CD4-positive, alpha-beta T cell treated with Interleukin-12 subunit alpha and Interleukin-12 subunit beta, for 1 hour (primary cell): ENCODE measurements at places on chromosomes 1 and 21.

DNA sequence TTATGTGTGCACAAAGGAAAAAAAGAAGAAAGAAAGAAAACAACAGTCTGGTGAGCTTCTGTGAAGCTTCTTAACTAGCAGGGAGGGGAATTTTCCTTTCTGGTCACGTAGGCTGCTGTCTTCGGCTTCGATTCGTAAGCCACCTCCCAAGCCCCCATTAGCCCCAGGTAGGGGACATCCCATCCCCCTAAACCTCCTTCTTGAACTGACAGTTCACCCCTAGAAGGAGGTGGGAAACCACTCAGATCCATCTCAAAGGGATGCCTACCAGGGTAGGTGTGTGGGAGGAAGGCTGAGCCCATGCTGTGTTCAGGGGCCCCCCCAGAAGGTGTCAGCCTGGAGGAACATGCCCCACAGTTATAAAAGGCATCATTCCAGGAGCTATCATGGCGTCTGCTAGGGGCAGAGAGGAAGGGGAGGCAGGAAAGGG is 25.8 kb downstream of the CD247 start:
- DNase-seq = peak; percentile 61

GRCh38 chr1:183227422-183228346 is 41.6 kb downstream of the LAMC2 start:
- DNase-seq = peak; percentile 8

GRCh38 chr1:24749252-24749651 is 4.0 kb downstream of the CLIC4 start:
- no peak for DNase-seq

GRCh38 chr1:106968644-106969043 is 87.8 kb upstream of the PRMT6 start:
- DNase-seq = no peak

- no peak for DNase-seq
Measured at GRCh38 chr1:205245096-205245495, 17.4 kb downstream of the TMCC2 start.

DNA sequence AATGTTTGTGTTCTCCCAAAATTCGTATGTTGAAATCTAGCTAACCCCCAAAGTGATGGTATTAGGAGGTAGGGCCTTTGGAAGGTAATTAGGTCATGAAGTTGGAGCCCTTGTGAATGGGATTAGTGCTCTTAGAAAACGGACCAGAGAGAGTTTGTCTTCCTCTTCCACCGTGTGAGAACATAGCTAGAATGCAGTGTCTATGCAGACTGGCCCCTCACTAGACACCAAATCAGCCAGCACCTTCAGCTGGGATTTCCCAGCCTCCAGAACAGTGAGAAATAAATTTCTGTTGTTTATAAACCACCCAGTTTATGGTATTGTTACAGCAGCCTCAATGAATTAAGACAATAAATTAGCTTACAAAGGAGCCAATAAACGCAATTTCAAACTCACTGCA is 58.0 kb downstream of the KIAA0319L start:
- peak; percentile 21 for DNase-seq

DNA sequence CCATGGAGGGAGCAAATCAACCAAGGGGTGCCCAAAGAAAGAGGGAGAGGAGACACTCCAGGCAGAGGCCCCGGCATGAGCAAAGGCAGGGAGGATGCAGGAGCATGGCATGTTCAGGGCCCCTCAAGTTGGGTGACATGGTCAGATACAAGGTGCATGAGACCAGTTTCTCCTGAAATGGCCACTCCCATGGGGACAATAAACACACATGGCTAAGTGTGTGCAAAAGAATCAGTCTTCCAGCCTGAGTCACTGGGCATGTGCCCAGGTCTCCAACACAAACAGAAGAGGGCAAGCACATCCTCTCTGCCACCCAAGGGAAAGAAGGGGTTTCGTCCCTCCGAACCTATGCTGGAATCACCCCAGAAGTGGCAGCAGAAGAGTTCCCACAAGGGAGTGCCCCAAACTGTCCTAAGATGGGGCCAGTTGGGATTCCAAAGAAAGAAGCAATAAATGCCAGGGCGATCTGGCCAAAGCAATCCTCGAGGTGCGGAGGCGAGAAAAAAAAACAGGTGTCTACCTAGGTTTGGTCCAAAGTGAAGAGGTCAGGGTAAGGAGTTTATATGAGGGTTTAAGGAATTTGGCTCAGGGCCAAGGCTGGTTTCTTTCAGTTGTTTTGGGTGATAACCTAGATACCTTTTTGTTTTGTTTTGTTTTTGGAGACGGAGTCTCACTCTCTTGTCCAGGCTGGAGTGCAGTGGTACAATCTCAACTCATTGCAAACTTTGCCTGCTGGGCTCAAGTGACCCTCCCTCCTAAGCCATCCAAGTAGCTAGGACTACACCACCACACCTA is 13.2 kb downstream of the CASP9 start:
- no peak for DNase-seq

DNA sequence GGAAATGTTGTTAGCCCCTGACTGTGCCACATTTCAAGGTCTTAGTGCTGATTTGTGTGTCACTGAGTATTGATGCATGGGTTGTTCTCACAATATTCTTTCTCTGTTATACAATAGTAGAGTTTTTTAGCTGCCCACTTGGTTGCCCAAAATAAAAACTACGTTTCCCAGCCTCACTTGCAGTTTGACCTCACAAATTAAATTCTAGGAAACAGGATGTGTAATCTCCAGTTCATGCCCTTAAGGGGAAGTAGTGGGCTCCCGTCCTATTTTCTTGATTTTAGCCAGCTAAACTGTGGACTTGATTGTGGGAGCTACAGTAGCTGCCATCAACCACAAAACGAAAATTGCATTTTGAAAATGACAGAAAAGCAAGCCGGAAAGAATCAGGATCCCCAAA is 27.3 kb upstream of the LAMC1 start:
- no peak for DNase-seq

GRCh38 chr21:8993943-8994639 is 1527.3 kb upstream of the TPTE start:
- DNase-seq = no peak

DNA sequence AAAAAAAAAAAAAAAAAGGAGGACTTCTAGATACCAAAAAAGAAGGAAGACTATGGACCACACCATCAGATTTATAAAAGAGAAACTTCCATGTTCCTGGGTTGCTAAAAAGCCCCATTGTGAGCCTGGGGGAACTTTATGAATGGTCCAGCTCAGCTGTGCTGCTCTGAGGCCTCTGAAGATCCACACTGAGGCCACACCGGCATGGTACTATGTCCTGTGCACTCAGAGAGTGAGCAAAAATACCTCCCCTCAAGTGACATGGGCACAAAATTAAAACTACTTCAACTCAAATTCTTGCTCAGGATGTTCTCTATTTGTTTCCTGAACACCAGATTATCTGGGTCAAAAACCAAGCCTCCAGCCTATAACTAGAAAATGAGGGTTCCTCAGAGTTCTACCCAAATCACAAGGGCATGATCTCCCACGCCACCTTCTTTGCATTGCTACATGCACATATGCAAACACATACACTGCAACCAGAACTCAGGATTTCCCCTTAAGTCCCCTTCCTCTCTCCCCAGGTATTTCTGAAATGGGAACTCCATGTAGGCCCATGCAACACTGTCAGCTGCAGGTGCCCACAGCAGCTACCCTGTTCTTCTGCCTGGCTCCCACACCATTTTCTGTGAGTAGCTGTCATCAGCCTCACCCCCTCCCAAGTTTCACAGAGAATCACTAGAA is 94.4 kb downstream of the SH3GLB1 start:
- no peak for DNase-seq

GRCh38 chr1:6417961-6418667 is 1.6 kb downstream of the HES2 start:
- no peak for DNase-seq

DNA sequence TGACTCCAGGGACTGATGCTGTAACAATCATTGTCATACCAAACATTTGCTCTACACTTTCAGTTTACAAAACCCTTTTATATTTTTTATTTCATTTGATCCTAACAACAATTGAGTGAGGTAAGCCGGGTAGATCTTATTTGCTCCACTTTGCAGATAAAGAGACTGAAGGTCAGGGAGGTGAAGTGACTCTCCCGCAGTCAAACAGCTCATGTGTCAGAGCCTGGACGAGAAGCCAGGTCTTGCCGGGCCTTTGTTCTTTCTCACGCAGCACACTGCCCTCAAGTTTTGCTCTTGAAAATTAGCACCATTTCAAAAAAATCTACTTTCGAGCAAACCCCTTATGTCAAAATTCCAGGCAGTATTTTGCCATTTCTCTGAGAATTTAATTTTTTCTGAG is 65.2 kb downstream of the CD247 start:
- DNase-seq = no peak

DNA sequence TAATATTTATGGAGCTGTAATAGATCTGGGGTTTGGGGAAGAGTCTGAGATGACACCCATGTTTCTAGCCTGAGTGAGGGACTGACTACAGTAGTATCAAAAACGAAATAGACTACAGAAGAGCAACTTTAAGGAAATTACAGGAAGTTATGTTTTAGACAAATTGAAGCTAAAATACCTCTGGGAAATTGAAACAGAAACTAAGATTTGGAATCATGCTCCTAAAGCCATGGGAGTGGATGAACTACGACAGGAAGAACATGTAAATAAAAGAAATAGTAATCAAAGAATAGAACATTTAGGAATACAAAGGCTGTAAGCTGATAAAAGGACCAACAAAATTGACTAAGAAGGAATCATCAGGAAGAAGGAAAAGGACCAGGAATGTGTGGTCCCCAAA is 68.9 kb downstream of the KIAA0319L start:
- DNase-seq = no peak

- no peak for DNase-seq
Measured at GRCh38 chr1:23126801-23127200, 41.9 kb downstream of the LUZP1 start.
